Stimulated activated CD8-positive, alpha-beta memory T cell treated with anti-CD3 and anti-CD28 coated beads, Interleukin-4, amount 100 ng/mL, for 1 hour (primary cell): ENCODE measurements at places on chromosomes 1 and 21.
A peak's percentile ranks its signal among the peaks of the same experiment; 100 is the strongest.

- DNase-seq = no peak
Measured at GRCh38 chr1:78143152-78143551, 97.4 kb downstream of the GIPC2 start.

DNA sequence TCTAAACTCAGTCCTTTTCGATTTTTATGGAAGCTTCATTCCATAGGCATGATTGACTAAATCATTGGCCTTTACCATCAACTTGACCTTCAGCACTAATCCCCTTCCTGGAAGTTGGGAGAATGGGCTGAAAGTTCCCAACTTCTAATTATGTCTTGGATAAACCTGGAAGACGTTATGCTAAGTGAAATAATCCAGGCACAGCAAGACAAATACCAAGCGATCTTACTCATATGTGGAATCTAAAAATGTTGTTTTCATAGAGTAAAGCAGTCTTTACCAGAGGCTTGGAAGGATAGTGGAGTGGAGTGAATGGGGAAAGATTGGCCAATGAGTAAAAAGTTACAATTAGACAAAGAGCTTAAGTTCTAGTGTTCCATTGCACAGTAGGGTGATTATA is 1453.2 kb downstream of the PLA2G4A start:
- DNase-seq = no peak

GRCh38 chr1:207766569-207766968 is 14.7 kb downstream of the CD46 start:
- no peak for DNase-seq

- DNase-seq = no peak
Measured at GRCh38 chr1:197919346-197920066, 2.3 kb downstream of the LHX9 start.

DNA sequence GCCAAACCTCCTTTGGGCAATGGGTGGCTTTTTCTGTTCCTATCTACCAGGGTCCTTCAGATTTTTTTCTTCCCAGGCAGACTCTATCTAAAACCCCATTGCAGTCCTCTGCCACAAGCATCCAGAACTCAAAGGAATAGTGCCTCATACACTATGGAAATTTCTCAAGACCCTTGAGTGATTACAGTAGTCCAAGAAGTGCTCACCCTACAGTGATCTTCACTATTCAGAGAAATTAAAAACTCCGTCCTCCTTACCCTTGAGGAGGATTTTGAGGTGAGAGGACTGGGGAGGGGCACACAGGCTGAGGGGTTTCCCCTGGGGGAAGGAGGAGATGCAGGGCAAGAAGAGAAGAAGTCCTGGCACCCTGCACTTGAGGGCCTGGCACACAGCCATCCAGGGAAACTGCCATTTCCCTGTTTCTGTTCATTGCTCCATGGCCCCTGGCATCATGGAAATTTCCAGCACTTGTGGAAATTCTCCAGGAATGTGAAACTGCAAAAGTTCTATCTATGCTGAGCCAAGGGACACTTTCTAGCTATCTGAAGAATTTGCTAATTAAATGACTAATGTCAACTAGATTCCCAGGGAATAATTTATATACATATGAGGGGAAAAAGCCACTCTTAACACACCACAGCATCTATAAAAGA is 102.5 kb upstream of the ATP1B1 start:
- no peak for DNase-seq

- no peak for DNase-seq
Measured at GRCh38 chr1:65084066-65084465, 63.9 kb upstream of the AK4 start.

DNA sequence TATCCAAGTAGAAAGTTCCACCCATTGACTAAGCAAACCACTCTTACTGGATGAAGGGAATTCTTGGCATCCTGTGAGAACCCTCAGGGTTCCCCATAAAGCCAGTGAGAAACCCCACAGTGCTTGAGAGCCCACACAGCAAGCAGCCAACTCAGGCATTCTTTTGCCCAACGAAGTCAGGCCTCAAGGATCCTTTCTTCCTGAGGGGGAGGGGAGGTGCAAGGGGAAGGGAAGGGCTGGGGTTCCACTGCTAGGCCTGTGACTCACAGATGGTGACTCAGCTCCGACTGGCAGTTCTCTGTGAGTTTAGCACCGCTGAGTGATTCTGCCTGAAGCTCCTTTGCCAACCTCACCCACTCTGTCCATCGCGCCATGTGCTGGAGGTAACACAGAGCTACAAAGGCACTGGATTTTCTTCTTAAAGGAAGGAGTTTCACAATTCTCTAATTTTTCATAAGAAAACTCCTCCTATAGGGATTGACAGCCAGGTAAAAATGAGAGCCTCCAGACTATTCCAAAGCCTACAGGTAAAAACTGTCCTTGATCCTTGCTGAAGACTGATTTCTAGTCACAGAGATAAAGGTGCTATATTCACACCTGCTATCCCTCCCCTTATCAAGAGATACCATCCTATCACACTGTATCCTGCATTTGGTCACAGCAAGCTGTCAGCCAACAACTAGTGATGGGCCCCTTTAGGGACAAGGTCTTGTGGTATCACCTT is 4.8 kb downstream of the ENO1 start:
- peak; percentile 64 for DNase-seq

DNA sequence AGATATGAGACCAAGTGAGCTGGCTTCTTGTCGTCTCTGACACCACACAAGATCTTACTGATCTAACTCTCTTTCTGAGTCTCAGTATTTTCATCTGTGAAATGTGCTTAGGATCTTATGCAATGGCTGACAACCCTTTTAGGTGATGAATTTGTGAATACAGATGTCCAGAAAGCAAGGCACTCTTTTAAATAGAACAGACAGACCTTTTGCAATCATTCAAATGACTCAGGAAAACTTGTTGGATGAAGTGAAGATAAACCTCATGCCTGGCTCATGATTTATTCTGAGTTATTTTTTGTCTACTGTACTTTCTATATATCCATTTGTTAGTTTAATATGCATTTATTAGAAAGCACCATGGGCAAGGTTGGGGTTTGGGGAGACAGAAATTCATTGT is 411.3 kb downstream of the PTPRU start:
- DNase-seq = no peak

GRCh38 chr21:41477641-41478318 is 30.2 kb downstream of the TMPRSS2 start:
- DNase-seq = no peak

- peak; percentile 40 for DNase-seq
Measured at GRCh38 chr1:203593723-203594122, 32.9 kb upstream of the ATP2B4 start.

GRCh38 chr1:5985250-5985649 is 7.0 kb downstream of the NPHP4 start:
- DNase-seq = no peak

- no peak for DNase-seq
Measured at GRCh38 chr21:42398436-42399028, 2.7 kb upstream of the TMPRSS3 start.

- DNase-seq = no peak
Measured at GRCh38 chr1:116763116-116763786, 9.0 kb downstream of the CD2 start.

GRCh38 chr1:39649636-39650185 is 10.3 kb upstream of the HEYL start:
- no peak for DNase-seq

- no peak for DNase-seq
Measured at GRCh38 chr1:195053478-195053877, 1554.8 kb downstream of the KCNT2 start.

DNA sequence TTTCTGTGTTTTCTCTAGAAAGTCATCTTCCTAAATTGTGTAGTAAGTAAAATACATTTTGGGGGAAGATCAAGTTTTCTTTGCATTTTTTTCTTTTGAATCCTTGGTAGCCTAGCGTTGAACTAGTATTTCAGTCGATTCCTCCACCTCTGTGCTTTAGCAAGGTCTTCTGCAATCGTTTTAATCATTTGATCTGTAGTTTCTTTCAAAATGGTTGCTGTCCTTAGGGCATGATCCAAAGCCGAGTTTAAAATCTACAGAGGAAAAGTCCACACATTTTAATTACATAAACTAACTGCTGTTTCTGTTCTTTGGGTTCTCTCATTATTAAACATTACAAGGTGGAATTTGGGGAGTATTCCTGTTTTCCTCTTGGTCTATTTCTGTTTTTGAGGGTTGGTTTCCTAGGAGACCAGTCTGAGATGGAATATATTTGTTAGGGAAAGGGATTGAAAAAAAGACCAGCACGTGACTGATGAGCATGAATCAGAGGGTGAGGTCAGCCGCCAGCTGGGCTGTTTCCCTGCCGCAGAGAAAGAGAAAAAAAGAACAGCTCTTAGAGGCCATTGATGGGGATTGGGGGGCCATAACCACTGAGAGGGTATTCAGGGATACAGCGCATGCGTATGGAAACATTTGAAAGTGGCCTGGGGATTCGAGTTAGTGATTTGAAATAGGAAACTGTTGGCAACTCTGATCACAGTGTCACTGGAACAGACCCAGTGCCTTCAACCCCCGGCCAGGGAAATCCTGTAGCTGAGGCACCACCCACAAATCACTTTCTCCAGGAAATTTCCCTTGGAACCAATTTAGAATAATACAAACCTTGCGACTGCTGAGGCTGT is 40.6 kb downstream of the AKNAD1 start:
- no peak for DNase-seq

- DNase-seq = no peak
Measured at GRCh38 chr1:224565186-224565585, 50.9 kb upstream of the CNIH3 start.

GRCh38 chr1:33007190-33008050 is 29.3 kb downstream of the AK2 start:
- no peak for DNase-seq
